ENCODE measurements at places on chromosomes 2 and 18.

DNA sequence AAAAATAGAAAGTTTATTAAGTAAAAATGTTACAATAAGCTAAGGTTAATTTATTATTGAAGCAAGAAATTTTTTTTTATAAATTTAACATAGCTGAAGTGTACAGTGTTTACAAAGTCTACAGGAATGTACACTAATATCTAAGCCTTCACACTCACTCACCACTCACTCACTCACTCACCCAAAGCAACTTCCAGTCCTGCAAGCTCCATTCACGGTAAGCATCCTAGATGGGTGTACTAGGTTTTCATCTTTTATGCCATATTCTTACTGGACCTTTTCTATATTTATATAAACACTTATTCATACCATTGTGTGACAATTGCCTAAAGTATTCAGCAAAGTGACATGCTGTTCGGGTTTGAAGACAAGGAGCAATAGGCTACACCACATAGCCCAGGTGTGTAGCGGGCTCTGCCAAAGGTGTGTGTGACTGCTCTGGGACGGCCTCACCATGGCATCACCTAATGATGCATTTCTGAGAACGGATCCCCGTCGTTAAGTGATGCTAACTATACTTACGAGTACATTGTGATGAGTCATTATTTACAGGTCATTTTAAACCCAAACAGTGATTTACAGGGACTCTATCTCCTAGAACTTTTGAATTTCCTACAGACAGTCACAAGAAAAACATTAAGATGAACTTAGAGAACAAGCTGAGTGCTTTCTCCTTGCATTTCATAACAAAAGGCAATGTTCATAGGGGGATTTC lies 76.3 kb upstream of the ID2 start:
- DNase-seq = no peak

GRCh38 chr2:227183657-227184367 lies 19.4 kb downstream of the COL4A3 start:
- no peak for DNase-seq

GRCh38 chr18:3624935-3625741 lies 175.2 kb downstream of the TGIF1 start:
- DNase-seq = no peak

DNA sequence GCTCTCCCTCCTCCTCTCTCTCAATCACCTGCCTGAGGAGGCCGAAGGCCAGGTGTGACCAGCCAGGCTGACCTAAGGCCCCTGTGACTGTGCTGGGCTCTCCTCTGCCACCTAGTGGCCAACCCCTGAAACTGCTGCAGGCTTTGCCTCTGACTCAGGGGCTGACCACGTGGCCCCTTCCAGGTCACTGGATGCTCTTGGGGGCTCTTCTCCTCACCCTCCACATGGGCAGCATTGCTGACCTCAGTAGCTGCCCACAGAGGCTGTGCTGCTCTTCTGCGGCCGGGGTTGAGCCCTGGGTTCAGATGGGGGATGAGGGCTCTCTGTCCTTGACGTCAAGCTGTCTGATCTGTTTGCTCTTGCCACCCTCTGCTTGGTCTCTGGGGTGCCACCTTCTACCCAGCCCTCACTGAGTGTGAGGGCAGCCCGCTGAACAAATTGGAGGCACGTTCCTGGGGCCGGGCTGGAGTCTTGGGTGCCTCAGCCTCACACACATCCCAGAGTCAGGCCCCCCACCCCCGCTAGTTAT lies 122.7 kb downstream of the TWIST2 start:
- peak; percentile 71 for DNase-seq

- DNase-seq = no peak
These were observed 261.8 kb upstream of the RAB6C start for GRCh38 chr2:129717560-129718130.
